Endothelial cell of umbilical vein (primary cell): ENCODE measurements at places on chromosomes 3 and 15. TPM values are rescaled to one million over a fixed set of nuclear protein-coding genes. Genes with fewer than 3 reads are reported as not detected.

The GNAT1 gene
- polyA plus RNA-seq: 0.05 TPM in 1 of 2 replicates, not detected in the other

The CAPN3 gene
- polyA plus RNA-seq: 3.7 and 3.9 TPM in 2 replicates

The DCP1A gene
- 29.5 and 32.3 TPM in 2 replicates for polyA plus RNA-seq

The FAM81A gene
- polyA plus RNA-seq: 0.28 TPM in 1 of 2 replicates, not detected in the other

The TRAIP gene
- 8.6 and 9.5 TPM in 2 replicates for polyA plus RNA-seq

The RAB7A gene
- 215 and 243 TPM in 2 replicates for polyA plus RNA-seq
